ENCODE measurements at places on chromosomes 2 and 18. TPM values are rescaled to one million over a fixed set of nuclear protein-coding genes. Genes with fewer than 3 reads are reported as not detected.

QPCT gene
- total RNA-seq, result 1.1 TPM

ZNF519 gene
- 9.5 TPM for total RNA-seq

DIS3L2 gene
- 22.7 TPM for total RNA-seq

MRPL33 gene
- 81.9 TPM for total RNA-seq

CDCA7 gene
- total RNA-seq, result 83.8 TPM

SERPINB13 gene
- not detected for total RNA-seq

MAP3K2 gene
- total RNA-seq, result 18.0 TPM

CACNB4 gene
- 0.83 TPM for total RNA-seq

ERICH2 gene
- total RNA-seq, result not detected

KRTCAP3 gene
- total RNA-seq, result 9.0 TPM

TTC39C gene
- 16.2 TPM for total RNA-seq

TCF23 gene
- total RNA-seq, result not detected
